ENCODE measurements at places on chromosomes 11 and 22.

- peak; percentile 72 for DNase-seq
Observed at GRCh38 chr22:50326956-50327710, at the start of gene DENND6B. TSS of gene DENND6B (minus strand) at chr22:50327012. CDS start at chr22:50326988, 24 bp downstream.

- no peak for DNase-seq
Observed at GRCh38 chr11:86678823-86679222, 6.4 kb upstream of the ME3 start.

DNA sequence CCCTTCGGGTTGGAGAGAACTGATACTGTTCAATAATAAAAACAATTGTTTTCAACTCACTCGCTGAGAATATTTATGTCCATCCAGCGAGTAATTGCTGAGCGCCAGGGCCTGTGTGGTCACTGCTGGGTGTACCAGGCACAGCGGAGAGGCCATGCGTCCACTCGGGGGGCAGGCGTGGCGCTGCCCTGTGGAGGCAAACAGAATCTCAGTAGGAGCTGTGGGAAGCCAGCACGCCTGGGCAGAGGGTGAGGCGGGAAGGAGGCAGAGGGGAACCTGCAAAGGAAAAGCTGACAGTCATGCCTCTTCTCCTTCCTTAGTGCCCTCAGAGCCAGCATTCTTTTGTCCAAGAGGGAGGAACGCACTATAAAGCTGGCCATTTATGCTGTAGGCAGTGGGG lies 11.4 kb downstream of the GLB1L3 start:
- no peak for DNase-seq

DNA sequence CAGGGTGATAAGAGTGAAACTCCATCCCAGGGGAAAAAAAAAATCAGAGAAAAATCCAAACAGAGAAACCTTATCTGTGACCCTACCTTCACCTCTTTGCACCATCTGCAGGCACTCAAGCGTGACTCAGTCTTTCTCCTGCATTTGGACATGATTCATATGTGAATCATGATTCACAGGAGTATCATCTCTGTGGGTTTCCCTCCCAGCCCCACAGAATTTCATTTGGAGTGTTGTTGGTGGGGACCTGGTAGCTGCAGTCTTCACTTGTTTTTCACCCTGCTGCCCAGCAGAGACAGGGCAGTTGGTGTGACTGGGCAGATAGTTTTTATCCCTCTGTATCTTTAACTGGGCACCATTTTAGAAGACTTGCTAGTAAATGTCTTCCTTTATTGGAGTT lies 75.7 kb downstream of the DEPDC5 start:
- peak; percentile 31 for DNase-seq

GRCh38 chr11:36684840-36685801 lies 87.1 kb upstream of the RAG2 start:
- DNase-seq = no peak

GRCh38 chr11:102830001-102830727 lies 13.2 kb downstream of the MMP3 start:
- no peak for DNase-seq

DNA sequence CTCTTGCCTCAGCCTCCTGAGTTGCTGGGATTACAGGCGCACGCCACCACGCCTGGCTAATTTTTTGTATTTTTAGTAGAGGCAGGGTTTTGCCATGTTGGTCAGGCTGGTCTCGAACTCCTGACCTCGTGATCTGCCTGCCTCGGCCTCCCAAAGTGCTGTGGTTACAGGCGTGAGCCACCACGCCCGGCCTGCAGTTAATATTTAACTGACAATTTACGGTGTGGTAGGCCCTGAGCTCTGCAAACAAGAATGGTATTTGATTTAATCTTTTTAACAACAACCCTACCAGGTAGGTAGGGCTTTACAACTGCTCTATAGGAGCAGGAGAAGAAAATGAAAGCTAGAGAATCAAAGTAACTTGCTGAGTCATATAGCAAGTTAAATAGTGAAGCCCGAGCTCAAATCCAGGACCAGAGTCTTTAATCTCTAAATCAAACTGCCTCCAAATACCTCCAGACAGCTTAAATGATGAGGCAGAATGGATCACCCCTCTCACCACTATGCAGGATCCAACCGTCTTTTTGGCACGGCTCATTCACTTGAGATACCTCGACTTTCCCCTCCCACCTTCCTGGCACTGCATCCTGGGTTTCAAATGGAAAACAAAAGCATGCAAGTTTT lies 9.4 kb downstream of the UEVLD start:
- no peak for DNase-seq

DNA sequence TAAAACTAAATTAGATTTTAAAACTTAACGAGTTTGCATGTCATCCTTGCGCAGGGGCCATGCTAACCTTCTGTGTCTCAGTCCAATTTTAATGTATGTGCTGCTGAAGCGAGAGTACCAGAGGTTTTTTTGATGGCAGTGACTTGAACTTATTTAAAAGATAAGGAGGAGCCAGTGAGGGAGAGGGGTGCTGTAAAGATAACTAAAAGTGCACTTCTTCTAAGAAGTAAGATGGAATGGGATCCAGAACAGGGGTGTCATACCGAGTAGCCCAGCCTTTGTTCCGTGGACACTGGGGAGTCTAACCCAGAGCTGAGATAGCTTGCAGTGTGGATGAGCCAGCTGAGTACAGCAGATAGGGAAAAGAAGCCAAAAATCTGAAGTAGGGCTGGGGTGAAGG lies 10.6 kb downstream of the LIMK2 start:
- DNase-seq = no peak

- no peak for DNase-seq
Observed at GRCh38 chr22:47220752-47221151, 458.3 kb downstream of the TBC1D22A start.

DNA sequence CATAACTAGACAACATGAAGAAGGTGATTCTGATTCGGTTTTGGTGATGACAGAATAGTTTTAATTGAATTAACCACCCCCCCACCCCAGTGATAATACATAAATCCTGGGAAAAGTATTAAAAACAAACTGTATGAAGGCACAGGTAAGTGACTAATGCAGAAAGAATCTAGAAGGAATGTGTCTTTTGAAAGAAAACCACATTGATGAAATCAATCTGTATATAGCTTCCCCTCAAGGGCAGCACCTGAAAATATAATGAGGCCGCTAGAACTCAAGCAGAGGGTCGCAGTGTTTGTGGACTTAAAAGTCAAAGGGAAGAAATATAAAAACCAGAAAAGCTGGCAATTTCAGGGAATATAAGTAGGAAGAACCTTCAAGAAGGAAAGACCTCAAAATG lies 580.5 kb upstream of the CHORDC1 start:
- no peak for DNase-seq

DNA sequence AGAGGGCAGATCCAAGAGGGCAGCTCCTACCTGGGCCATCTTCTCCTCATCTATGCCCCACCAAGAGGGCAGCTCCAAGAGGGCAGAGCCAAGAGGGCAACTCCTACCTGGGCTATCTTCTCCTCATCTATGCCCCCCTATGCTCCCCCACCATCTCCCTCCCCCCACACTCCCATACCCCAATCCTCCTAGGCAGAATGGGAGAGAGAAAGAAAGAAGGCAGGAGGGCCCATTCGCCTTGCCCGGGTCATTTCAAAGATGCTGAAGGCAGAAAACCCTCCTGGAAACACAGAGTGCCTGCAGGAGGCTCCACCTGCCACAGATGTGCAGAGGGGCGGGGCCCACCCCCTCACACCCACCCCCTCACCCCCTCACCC lies 78.5 kb downstream of the BUD13 start:
- no peak for DNase-seq

DNA sequence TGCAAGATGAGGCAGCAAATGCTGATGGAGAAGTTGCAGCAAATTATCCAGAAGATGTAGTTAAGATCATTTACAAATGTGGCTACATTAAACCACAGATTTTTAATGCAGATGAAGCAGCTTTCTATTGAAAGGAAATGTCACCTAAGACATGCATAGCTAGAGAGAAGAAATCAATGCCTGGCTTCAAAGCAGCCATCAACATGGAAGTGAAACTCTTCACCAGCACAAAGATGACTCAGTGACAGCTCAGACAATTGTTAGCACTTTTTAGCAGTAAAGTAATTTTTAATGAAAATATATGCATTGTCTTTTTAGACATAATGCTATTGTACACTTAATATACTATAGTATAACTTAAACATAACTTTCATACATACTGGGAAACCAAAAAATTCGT lies 71.4 kb downstream of the FANCF start:
- no peak for DNase-seq

- DNase-seq = no peak
Observed at GRCh38 chr11:128415539-128415938, 171.8 kb downstream of the ETS1 start.

DNA sequence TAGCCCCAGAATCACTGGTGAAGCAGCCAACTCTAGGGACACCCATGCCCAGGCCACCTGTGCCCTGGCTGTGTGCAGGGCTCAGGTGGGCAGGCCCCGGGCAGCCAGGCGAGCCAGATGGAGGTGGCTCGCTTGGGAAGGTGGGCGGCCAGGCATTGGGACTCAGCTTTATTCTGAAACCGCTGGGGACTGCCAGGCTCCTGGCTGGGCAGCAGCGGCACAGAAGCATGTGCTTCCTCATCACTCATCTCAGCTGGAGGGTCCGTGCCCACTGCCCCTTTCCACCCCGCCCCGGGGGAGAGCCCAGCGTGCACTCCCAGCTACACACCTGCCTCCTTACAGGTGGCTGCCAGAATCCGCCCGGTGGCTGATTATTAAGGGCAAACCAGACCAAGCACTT lies 27.1 kb upstream of the SLC22A12 start:
- DNase-seq = no peak

- no peak for DNase-seq
Observed at GRCh38 chr11:120375076-120375475, 38.9 kb downstream of the ARHGEF12 start.

- no peak for DNase-seq
Observed at GRCh38 chr11:120698918-120699317, 187.4 kb downstream of the GRIK4 start.

- no peak for DNase-seq
Observed at GRCh38 chr11:67352546-67353316, 615 bp downstream of the POLD4 start.

DNA sequence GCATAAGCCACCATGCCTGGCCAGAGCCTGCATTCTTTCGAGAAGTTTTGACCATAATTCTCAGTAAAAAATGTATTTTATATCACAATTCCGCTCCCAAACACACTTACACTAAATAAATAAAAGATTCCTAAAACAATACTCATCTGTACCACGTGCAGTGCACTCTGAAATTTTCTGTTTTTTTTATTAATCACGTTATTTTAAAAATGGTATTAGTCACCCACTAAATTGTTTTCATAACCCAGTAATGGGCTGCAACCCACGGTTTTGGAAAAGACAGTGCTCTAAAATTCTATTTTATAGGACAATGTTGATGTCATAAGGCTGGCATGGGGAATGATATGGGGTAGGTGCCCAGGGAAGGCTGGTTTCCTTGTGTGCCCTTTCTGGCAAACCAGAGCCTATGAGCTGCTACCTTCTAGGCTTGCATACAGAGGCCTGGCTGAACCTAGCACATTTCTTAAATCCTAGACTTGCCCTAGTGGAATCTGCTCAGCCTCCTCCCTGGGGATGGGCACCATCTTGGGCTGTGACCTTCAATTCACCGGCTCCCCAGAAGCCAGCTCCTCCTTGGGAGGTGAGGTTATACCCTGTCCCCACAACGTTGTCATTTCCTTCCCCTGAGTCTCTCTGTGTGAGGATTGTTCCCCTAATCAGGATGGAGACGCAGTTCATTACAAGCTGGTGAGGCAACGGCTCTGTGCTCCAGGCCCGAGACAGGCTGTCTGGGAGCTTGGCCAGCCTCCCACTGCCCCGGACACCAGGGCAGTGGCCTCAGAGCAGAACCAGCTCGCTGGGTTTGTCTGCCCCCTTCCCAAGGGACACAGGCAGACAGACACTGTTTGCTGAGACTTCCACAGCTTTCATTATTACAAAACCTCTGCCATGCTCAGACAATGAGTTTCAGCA lies 116.5 kb upstream of the NAV2 start:
- DNase-seq = no peak

DNA sequence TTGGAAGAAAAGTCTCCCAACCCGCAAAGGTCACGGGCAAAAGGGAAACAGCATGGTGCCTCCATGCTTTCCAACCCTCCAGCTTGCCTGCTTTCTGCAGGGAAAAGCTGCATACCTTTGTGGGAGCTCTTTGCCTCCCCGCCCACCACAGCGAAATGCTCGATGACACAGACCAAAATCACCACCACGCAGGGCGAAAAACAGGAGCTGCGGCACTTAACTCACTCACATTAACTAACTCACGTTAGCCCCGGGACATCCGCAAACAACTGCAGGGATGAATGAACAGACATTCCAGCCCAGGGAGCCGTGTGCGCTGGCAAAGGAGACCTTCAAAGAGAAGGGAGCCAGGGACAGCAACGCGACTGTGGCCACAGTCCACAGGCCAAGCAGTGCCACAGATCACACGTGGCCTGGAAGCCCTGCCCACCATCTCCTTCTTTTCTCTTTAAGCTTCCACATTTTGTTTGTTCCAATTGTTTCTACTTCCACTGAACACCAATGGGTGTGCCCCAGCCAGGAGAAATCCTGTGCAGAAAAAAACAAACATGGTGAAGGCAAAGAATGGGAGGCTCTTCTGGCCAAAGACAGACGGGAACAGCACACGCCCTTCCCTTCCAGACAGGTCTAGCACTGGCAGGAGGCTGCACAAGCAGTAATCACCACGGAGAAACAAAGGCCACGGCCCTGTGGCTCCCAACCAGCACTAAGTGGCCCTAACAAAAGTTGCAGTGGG lies 39.3 kb downstream of the DUSP8 start:
- no peak for DNase-seq

DNA sequence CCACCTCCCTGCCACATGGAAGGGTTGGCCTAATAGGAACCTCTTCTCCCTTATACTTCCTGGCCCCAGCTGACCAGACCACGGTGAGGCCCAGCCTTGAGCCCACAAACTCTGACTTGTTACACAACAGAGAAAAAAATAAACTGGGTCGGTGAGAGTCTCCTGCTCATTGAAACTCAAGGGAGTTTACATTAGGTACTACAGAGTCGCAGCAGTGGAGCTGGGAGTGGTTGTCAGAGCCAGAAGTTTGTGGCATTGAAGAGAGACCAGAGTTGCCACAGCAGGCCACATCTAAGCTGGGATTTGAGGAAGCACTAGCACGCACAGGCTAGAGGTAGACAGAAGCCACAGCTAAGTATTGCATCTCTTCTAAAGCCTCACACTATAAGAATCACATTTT lies 296.2 kb downstream of the DDX10 start:
- DNase-seq = no peak

GRCh38 chr11:101126551-101127196 lies 2.9 kb downstream of the PGR start:
- DNase-seq = no peak

- DNase-seq = no peak
Observed at GRCh38 chr11:124278261-124278660, 22.1 kb downstream of the OR8G5 start.

GRCh38 chr22:39746600-39747262 lies 146.8 kb downstream of the ENTHD1 start:
- DNase-seq = no peak

- DNase-seq = no peak
Observed at GRCh38 chr11:44742508-44743246, 15.9 kb downstream of the TSPAN18 start.

GRCh38 chr11:130527636-130528297 lies 79.3 kb downstream of the ADAMTS15 start:
- DNase-seq = no peak

- no peak for DNase-seq
Observed at GRCh38 chr22:46481386-46481785, 56.0 kb downstream of the CELSR1 start.
